ENCODE measurements at places on chromosomes 6 and 20. TPM values are rescaled to one million over a fixed set of nuclear protein-coding genes. Genes with fewer than 3 reads are reported as not detected.
A peak's percentile ranks its signal among the peaks of the same experiment; 100 is the strongest.

GRCh38 chr6:20479526-20479925, 54.7 kb upstream of the CDKAL1 start:
- DNase-seq: no peak

- no peak for DNase-seq
Observed at GRCh38 chr20:47202733-47203667, 153.5 kb downstream of the ZMYND8 start.

- peak; percentile 30 for DNase-seq
Observed at GRCh38 chr6:20126789-20127653, 85.2 kb downstream of the MBOAT1 start.

The ABHD16B gene
- total RNA-seq: not detected

GRCh38 chr20:23096986-23097520, 10.9 kb upstream of the CD93 start:
- DNase-seq: no peak

DNA sequence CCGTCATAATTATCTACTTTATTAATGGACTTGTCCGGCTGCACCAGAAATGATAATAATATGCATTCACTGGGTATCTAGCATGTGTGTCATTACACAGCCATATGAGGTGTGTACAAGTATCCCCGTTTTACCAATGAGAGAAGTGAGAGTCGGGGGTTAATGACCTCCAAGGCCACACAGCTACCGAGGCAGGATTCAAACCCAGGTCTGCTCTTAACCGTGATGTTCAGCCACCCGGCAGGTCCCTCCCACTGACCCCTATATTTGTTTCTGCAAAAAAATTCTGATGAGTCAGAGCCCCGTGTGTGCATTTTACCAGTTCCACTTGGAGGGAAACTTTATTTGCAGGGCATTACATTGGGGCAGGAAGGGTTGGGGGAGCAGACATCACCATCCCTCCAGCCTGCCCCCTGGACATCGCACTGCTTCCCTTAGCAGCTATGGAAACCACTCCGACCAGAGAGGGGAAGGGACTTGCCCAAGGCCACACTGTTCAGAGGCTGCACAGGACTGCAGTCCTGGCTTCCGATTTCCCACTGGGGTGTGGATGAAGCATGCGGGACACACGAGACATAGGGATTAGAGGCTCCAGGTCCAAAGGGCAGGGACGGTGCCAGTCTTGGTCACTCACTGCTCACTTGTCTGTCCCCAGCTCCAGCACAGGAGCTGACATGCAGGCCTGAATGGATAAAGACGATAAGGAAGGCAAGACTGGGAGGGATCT, 10.1 kb upstream of the SRC start:
- DNase-seq: no peak

DNA sequence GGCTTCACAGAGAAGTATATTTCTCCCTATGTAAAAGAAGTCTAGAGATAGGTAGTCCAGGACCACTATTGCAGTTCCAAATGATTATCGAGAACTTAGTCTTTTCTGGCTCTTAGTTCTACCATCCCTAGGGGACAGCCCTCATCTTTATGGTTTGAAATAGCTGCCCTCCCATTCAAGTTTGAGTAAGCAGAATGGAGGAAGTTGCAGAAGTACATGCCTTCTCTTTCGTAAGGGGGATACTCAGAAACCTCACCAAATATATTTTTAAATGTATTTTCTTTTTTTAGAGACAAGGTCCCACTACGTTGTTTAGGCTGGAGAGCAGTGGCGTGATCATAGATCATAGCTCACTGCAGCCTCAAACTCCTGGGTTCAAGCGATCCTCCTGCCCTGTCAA, 236.8 kb upstream of the RREB1 start:
- DNase-seq: no peak

- DNase-seq: peak; percentile 18
Observed at GRCh38 chr6:134007077-134007476, 45.3 kb downstream of the SLC2A12 start.

GRCh38 chr20:50425076-50425475, 85.1 kb upstream of the PTPN1 start:
- DNase-seq: no peak

DNA sequence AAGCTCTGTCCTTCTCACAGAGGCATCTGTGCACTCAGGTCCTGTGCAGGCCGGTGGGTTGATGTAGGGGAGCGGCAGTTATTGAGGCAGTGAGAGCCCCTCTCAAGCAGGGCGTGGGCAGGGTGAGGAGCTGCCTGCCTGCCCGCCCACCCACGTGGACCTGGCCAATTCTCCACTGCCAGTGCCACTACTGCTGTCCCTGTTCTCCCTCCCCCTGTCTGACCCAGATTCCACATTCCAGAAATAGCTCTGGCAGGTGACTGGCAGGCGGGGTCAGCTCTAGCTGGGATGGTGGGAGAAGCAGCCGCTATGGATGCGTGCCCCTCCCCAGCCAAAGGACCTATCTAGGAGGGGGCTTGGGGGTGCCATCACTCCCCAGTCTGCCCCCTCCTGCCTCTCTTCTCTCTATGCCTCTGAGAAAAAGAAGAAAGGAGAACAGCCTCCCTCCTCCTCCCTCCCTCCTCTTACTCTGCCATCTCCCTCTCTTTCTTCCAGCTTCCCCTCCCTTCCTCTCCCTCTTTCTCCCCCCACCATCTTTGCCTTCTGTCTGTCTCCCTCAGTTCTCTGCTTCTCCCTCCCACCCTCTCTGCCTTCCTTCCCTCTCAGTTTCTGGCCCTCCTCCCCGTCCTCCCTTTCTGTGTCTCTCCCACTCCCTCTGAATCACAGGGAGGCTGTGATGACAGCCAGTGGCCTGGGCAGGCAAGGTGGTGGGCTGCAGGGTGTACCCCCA, 86.5 kb upstream of the MYL9 start:
- peak; percentile 29 for DNase-seq

DNA sequence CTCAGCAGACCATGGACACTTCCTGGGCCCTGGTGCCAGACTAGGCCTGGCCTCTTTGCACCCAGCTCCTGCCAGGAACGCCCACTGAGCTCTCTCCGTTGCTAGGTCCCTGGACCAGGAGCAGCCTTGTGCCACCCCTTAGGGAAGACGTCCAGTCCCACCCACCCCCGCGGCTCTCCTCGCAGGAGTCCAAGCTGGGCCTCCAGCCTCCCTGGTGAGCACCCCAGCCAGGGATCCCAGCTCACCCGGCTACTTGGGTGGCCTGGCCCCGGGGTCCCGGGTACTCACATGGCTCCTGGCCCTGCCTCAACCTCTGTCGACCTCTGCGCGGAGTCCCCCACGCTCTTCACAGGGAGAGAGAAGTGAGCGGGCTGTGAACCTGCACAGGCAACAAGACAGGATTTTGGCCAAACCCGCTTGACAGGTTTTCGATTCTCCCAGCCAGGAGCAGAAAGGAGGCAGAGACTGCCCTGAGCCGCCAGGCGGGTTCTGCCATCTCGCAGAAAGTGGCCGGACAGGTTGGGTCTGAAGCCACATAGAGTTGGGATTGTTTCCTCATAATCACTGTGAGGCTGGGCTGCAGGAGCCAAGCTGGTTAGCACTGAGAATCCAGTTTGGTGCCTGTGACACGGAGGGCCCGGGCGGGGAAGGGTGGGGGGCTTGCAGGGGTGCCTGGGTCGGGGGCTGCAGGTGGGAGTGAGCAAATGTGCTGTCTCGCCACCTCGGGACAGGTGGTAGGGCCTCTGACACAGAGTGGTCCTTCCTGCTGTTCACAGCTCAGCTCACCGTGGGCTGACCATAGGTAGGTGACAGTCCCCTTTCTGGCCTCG, at the start of gene RBBP8NL:
TSS of gene RBBP8NL (minus strand) at position 368 of the 830 bp plus-strand sequence. CDS start 7,892 bp downstream, outside the sequence.
- DNase-seq: peak; percentile 32

DNA sequence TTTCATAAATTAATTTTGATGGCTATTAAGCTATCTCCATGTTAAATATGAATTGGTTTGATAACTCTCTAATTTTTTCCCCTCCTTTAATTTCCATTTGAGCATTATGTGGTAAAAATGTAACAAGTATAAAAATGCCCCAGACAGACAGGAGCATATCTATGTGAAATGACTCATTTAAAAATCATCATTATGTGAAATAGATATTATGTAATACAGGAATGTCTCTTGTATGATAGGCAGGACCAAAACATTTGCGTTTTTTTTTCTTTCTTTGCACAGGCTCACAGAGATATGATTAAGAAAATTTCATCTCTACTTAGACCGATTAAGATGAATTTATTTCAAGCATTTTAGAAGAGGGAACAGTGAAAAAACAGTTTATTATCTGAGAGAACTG, 95.8 kb downstream of the AKAP7 start:
- DNase-seq: no peak

DNA sequence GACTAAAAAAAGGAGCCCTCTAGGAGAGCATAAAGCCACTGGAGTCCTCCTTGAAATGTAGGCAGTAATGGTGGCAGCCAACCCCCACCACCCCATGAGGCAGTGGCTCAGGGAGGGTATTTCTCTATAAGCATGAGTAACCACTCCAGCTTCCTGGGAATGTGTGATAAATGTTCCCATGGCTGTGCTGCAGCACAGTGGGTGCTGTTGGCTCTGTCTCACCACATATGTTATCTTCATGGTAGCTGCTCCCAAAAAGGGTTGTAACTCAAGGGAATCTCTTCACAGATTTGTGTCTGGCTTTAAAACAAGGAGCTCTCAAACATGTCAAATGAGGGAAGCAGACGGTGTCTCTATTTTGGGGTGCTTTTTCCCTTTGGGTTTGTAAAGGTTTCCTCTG, 7.5 kb upstream of the PHACTR1 start:
- peak; percentile 43 for DNase-seq

DNA sequence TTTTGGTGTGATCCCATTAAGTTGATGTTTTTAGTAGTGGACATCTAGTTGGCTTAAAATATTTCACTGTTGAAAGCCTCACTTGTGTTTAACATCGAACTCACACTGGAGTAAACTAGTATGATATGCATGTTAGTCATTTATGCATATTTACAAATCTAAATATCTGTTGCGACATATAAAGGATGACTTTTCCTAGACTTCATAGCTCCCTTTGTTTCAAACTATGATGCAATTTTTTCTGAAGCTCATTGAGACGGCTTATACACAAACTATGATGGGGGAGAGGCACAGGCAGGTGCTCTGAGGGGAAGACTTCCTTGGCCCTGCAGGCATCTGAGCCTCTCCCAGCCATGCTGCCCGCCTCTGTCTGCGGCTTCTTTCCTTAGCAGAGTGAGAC, 11.8 kb upstream of the FOXC1 start:
- peak; percentile 72 for DNase-seq

DNA sequence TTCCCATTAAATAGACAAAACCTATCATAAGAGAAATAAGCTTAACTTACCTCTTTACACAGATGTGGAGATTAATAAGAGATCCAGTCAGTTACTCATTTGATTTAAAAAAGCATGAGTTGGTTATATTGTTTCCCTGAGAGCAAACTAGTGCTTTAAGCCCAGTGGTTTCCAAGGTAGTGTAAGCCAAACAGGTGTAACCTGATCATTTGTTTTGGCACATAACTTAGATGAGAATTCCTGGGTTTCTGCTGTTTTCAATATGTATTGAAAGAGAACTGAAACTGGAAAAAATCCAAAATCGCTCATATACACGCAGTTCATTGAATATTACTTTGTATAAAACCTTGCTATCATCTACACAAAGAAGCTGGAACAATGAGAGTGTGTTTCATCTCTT, 30.5 kb upstream of the SMIM8 start:
- no peak for DNase-seq

The ADAM33 gene
- 0.10 TPM for total RNA-seq

The FOXQ1 gene
- total RNA-seq: 0.52 TPM

The SEC63 gene
- total RNA-seq: 45.3 TPM

The RTN4IP1 gene
- total RNA-seq: 9.9 TPM

DNA sequence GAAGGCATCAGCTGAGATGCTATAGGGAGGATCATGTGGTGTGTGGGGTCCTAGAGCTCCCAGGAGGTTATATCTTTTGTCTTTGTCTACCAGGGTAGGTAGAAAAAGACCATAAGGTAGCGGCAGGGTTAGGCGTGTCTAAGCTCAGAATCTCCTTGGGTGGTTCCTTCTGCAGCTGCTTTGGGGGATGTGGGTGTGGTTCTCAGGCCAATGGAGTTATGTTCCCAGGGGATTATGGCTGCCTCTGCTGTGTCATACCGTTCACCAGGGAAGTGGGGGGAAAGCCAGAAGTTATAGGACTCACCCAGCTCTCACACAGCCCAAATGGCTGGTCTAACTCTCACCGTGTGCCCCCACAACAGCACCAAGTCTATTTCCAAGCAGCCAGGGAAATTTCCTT, 107.4 kb upstream of the ADGRB3 start:
- DNase-seq: no peak

GRCh38 chr6:78896227-78896626, 28.9 kb downstream of the IRAK1BP1 start:
- DNase-seq: no peak

DNA sequence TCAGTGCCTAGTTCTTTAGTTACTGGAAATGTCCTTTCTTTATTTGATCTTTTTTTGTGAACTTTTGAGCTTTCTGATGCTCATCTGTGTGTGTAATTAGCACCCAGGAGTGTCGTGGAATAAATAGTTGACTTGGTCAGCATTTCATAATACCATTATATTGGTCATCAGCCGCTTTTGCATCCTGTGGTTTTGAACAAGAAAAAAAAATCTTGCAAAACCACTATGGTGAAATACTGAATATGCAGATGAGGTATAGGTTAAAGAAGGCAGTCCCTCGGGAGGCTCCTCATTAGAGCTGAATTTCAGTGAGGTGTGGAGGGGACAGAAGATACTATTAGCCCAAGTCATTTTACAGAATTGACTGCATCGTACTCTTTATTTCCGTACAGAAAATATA, 90.1 kb downstream of the FOXO3 start:
- DNase-seq: peak; percentile 80

All from renal cortical epithelial cell (primary cell).